SK-MEL-5 (cell line): ENCODE measurements at places on chromosomes 1 and 21.

DNA sequence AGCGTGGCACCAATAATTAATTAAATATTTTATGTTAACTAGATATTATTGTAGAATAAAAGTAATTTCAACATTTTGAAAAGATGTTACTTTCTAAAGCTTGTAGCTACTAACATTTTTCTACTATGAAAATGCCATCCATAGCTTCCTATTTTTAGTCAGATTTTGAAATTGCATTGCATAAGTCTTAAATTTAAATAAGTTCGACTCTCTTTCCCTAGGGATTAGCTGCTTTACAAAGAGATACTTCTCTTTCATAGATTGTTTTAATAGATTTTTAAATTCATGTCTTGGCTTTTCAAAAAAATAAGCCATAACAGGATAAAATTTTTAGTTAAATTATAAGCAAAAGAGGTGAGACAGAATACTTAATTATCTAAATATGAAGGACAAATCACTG lies 1279.6 kb downstream of the KCNT2 start:
- DNase-seq = no peak

DNA sequence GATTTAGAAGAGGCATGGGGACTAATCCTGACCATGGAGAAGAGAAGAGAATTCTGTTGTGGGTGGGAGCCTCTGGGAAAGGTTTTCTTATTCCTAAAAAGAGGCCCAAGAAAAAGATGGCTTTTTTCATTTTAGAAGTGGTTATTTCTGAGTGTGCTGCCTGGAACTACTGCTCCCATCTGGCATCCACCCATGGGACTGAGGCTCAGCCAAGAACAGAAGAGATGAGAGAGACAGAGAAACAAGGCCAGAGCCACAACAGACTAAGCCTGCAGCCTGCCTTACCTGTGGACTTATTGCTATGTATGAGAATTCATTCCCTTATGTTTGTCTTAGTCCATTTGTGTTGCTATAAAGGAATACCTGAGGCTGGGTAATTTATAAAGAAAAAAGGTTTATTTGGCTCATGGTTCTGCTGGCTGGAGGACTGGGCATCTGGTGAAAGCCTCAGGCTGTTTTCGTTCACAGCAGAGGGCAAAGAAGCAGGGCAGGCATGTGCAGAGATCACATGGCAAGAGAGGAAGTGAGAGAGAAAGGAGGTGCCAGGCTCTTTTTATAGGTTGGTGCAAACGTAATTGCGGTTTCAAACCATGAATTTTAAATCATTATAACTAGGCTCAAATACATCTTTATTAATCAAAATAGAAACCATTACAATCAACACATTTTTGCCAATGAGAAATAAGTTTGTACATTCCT lies 57.5 kb upstream of the PRDM2 start:
- peak; percentile 50 for DNase-seq

DNA sequence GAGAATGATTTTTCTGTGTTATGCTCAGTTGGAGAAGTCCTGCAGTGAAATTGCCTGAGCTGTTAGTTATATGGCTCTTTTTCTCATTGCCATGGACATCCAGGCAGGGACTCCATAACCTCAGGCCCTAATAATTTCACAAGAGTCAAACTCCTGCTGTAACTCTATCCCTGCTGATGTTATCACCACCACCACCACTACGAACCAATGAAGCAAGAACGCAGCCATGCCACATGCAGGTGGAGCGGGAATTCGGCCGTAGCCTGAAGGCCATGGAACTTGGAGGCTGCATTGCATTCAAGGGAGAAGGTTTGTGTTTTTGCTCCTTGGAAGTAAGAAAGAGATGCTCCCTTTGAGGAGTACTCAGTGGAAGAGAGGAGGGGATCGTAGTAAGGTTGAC lies 16.8 kb upstream of the DLGAP3 start:
- DNase-seq = no peak

DNA sequence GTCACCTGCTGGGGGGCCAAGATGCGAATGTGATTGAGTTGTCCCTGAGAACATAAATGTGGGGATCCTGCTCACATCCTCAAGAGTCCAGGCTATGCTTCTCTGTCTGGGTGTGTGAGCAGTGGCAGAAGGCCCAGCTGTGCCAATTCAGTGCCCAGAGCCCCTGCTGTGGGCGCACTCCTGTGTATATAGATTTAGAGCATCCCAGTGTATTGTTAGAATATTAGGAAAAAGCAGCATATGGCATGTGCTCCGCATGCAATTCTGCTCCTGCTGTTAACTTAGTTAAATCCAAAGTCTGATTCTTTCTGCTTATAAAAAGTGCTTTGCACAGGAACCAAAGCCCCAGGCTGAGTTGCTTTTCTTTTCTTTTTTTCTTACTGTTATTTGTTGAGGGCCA lies 37.8 kb downstream of the FAM78B start:
- DNase-seq = no peak

- DNase-seq = no peak
Observed at GRCh38 chr1:116918714-116919357, 9.1 kb downstream of the PTGFRN start.

DNA sequence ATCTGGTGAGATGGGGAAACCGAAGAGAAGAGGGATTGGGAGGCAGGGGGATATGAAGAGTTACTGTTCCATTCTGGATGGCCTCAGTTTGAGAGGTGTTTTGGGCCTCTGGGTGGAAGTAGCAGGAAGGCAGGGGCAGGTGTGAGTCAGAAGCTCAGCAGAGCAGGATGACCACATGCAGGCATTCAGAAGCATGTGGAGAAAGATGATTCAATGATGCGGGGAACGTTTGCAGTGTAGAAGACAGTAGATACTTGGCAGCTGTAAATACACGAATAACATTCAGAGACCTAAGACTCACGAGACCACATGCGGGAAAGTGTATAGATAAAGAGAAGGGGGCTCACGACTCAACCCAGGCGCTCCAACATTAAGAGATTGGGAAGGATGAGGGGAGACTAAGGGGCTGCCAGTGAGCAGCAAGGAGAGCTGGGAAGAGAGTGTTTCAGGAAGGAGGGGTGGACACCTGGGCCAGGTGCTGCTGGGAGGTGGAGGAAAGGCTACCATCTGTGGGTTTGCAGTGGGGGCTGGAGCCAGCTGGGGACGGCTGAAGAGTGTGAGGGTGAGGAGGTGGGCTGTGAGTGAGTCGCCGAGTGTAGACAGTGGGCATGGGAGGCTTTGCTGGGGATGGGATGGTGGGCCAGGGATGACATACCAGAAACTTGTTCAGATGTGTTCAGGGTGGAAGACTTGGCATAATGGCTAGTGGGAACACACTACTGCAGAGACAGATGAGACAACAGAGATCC lies 5.8 kb upstream of the EPS8L3 start:
- DNase-seq = no peak

GRCh38 chr1:236844499-236845271 lies 49.6 kb downstream of the MTR start:
- no peak for DNase-seq

DNA sequence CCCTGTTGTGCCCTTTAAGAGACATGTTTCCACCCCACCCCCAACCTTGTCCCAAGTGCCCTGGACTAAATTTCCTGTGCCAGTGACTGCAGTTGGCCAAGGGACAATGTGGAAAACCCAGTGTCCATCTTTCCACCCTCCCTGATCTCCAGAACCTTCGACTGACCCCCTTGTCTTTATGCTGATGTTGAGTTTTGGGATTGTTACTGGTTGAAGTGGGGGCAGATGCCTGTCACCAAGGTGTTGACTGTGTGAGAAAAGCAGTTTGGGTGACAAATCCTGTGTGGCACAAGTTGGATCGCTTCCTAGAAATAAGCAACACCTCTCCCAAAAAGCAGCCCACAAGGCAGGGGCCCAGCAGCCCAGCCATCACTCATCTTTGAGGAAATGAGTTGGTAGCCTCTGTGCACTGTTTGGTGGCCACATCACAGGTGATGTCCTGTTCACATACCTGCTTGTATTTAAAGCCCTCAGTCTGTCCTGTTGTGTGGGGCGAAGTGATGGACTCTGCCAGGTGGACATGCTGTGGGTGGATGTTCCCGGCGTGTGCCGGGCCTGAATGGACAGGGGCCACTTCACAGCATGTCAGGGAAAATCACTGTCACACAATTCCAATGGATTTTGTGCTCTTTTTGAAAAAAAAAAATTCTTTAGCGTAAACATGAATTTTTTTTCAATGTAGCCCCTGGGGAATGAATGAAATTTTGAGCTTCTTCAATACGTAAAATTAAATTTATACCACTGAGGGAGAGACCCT lies 6.6 kb upstream of the MIIP start:
- DNase-seq = no peak

GRCh38 chr1:106921186-106921585 lies 135.3 kb upstream of the PRMT6 start:
- no peak for DNase-seq

DNA sequence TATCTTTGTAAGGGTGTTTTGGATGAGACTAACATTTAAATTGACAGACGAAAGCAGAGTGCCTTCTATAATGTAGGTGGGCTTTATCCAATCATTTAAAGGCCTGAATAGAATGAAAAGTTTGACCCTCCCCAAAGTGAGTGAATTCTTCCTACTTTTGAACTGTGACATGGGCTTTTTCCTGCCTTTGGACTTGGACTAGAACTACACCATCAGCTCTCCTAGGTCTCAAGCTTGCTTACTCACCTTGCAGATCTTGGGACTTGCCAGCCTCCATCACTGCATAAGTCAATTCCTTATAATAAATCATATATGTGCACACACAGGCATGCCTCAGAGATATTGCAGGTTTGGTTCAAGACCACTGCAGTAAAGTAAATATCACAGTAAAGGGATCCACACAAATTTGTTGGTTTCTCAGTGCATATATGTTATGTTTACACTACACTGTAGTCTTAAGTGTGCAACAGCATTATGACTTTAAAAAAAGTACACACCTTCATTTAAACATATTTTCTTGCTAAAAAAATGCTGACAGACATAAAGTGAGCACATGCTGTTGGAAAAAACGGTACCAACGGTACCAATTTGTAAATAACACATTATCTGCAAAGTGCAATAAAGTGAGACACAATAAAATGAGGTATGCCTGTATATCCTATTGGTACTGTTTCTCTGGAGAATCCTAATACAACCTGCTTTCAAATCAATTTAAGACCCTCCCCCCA lies 51.6 kb upstream of the ATF3 start:
- no peak for DNase-seq

GRCh38 chr1:182122256-182122912 lies 60.9 kb upstream of the ZNF648 start:
- DNase-seq = no peak

- DNase-seq = no peak
Observed at GRCh38 chr1:59432531-59433439, 135.9 kb downstream of the FGGY start.

- no peak for DNase-seq
Observed at GRCh38 chr21:36202726-36203602, 46.3 kb downstream of the DOP1B start.

DNA sequence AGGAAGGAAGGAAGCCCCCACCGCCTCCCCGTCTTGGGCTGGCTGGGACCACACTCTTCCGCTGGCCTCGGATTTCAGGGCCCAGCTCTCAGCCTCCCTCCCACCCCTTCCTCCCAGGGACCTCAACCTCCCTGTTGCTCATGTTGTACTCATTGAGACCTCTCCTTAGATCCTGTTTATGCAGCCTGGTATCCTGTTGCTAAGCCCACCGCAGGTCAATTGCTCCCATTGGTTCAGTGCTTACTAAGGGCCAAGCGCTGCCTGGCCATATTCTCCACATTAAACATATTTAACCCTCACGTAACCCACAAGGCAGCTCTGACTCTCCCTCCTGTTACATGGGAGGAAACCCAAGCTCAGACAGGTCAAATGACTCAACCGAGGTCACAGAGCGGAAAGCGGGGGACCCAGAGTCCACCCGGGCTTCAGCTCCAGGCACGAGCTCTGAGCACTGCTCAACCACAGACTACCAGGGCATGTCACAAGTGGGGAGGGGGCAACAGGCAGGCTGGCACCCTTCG lies 23.2 kb upstream of the H6PD start:
- DNase-seq = no peak

DNA sequence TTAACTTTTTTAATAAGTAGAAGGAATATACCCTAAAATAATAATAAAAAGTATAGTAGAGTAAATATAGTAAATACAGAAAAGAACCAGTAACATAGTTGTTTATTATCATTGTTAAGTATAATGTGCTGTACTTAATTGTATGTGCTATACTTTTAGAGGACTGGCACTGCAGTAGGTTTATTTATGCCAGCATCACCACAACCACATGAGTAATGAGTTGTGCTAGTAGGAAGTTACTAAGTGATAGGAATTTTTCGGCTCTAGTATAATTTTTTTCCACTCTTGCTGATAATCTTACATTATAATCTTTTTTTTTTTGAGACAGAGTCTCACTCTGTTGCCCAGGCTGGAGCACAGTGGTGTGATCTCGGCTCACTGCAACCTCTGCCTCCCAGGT lies 71.6 kb downstream of the IVNS1ABP start:
- DNase-seq = no peak

DNA sequence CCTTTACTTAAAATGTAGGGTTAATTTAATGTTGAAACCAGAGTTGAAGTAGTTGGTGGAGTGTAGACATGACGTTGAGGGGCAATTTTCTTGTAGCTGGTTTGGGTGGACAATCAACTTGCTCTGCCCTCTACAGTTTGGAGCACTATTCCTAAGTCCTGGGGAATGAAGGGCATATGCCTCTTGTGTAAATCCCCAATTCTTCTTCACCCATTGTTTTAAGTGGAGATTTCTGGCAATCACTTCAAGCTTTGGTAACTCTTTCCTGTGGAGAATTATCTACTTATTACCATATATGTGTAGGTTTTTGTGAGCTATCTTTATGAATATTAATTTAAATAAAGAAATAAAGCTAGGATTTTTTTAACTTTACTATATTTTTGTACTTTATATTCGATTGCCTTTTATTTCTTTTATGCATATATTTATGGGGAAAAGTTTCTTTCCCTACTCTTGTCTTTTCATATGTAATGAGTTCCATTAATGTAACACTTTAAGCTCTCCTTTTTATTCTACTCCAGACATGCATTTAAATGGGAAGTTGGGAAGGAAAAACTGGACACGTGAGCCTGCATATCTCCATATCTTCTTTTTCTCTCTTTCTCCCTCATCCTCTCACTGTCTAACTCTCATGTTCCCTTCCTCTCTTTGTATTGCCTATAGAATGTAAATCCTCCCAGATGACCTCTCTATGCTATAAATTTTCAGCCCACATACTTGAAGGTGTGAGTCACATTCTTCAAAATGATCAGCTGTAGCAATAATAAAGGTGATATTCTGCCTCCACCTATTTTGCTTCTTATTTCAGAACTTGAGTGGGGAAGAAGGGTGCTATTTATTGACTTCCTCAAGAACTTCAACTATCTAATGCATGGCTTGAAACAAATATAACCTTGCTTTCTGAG lies 276.7 kb downstream of the PTPRC start:
- no peak for DNase-seq

GRCh38 chr1:177355575-177355974 lies 184.8 kb downstream of the BRINP2 start:
- peak; percentile 49 for DNase-seq

- no peak for DNase-seq
Observed at GRCh38 chr21:23247334-23247733, 2249.1 kb downstream of the NCAM2 start.

- DNase-seq = no peak
Observed at GRCh38 chr21:22277341-22277740, 1279.1 kb downstream of the NCAM2 start.

- no peak for DNase-seq
Observed at GRCh38 chr1:87842156-87842555, 513.5 kb downstream of the LMO4 start.

- no peak for DNase-seq
Observed at GRCh38 chr1:221165839-221166500, 286.7 kb downstream of the HLX start.
